Activated T-helper 17 cell treated with anti-CD3 and anti-CD28 coated beads, Interleukin-2, amount 50 U/mL, for 72 hours (primary cell): ENCODE measurements at places on chromosomes 1 and 21.

GRCh38 chr21:35674895-35675470 is 385.3 kb downstream of the SETD4 start:
- peaks cover 26% of the 10 kb centered on the region for H3K27me3 ChIP-seq
- no peak overlapping the region for H3K27ac ChIP-seq
- no peak for ATAC-seq

DNA sequence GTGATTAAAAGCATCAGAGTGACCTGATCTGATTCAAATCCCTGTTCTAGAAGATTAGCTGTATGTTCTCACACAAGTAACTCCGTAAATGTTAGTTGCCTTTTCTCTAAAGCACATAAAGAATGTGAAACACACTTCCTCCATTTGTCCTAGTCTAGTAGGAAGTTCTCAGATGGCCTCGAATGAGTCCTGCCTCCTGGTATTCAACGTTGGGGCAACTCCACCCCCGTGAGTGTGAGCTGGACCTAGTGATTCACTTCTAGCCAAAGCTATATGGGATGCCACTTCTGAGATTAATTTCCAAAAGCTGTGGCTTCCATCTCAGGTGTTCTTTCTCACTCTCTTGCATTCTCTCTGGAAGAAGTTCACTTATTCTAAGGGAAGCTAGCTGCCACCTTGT is 267.6 kb downstream of the GPATCH2 start:
- H3K27ac ChIP-seq, result no peak overlapping the region
- no peak overlapping the region for H3K4me3 ChIP-seq
- H3K4me1 ChIP-seq, result no peaks in the 10 kb centered on the region
- H3K27me3 ChIP-seq, result no peaks in the 10 kb centered on the region

DNA sequence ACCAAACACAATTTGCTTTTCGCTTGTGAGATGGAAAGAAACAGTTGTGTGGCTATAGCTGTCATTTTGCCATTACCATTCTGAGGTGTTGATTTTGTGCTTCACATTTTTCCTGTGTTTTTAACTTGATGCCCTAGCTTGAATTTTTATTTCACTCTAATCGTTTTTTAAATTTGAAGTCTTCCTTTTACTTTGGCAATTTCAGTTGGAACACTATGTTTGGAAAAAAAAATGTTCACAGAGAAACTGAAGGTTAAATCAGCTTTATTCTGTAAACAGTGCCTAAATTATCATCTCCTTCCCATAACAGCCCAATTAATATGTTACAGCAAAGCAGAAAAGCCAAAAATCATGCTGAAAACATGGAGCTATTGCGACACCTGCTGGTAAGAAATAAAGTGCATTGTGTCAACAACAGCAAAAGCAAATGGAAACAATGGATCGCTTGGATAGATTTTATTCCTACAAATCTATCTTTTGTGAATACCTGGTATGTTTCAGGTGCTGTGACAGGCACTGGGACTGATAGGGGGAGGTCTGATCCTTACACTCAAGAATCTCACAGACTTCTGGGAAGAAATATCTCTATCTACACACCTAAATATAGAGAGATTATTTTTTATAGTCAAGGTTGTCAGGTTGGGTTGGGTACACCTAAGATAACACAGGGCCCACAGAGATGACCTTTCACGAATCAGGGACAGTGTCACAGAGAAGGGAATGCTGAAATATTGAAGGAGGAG is 16.2 kb upstream of the ERICH3 start:
- H3K27me3 ChIP-seq, result no peaks in the 10 kb centered on the region
- H3K36me3 ChIP-seq, result no peaks in the 10 kb centered on the region

DNA sequence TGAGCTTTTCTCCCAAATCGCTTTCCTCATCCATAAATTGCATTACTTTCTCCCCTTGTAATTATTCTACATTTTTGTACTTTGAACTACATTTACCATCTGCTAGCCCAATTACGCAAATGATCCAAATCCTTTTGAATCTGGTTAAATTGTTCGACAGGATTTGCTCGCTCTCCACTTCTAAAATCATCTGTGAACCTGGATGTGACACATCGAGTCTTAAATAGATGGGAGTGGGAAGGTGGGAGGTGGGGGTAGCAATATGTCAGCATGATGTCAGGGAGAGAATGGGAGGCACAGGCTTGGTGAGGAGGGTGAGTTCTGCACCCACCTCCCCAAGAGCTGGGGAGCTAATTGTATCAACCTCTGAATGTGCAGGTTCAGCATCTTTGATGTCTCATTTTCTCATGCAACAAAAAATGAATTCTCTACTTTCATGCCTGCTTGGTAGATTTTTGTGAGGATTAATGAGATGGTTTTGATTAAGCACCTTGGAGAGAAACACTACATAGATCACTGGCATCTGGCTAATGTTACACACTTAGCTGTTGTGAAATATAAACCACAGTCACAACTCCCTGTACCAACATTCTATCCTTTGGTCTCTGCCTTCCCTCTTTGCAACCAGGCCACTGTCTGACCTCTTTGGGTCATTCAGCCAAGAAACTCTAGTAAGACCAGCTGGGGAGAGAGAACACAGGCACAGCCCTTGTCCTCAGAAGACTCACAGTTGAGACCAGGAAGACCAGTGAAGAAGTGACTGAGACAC is 165.1 kb downstream of the DAB1 start:
- H3K36me3 ChIP-seq, result no peaks in the 10 kb centered on the region
- no peak overlapping the region for H3K4me3 ChIP-seq
- no peak overlapping the region for H3K27ac ChIP-seq
- peaks cover 5% of the 10 kb centered on the region for H3K4me1 ChIP-seq
- H3K27me3 ChIP-seq, result no peaks in the 10 kb centered on the region

DNA sequence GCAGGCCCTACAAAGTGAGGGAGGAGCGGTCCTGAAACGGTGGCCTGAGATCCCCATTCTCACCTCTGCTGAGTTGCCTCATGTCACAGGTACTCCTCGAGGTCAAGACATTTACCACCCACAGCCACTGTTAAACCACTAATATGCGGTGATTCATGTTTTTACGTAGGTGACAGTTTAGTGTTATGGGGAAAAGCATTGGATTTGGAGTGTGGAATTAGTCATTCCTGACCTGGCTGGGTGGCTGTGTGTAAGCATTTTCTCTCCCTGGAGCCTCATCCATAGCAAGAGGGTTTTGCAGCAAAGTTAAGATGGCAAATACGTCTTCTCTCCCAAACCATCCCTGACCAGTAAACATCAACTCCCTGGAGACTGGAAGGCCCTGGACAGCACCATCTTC is 57.8 kb upstream of the KCNJ6 start:
- H3K27ac ChIP-seq, result no peak overlapping the region
- H3K4me1 ChIP-seq, result no peaks in the 10 kb centered on the region
- H3K36me3 ChIP-seq, result no peaks in the 10 kb centered on the region
- no peak overlapping the region for H3K4me3 ChIP-seq
- ATAC-seq, result no peak

- ATAC-seq, result no peak
- H3K4me3 ChIP-seq, result no peak overlapping the region
- H3K4me1 ChIP-seq, result no peaks in the 10 kb centered on the region
- H3K27ac ChIP-seq, result no peak overlapping the region
- peaks cover 75% of the 10 kb centered on the region for H3K27me3 ChIP-seq
Observed at GRCh38 chr1:18634276-18634675, 3.6 kb downstream of the PAX7 start.

DNA sequence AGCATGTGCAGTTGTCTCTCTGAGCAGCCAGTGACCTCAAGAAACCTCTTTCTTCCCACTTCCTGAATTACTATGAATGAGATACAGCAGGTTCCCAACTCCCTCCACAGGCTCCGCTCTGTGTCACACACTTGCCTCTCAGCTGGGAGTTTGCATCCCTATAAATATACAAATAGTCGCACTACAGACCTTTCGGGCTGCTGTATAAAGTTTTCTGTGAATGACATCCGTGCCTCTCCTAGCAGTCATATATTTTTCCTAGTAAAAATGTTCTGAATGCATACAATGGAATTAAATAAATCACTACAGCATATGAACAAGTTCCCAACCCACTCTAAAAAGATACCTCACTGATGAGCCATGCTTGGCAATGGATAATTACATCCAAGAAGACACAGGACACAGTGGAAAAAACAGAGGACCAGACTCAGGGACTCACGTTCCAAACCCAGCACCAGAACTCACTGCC is 66.8 kb downstream of the CAPZB start:
- peaks cover 46% of the 10 kb centered on the region for H3K4me1 ChIP-seq
- ATAC-seq, result no peak
- H3K27me3 ChIP-seq, result no peaks in the 10 kb centered on the region

DNA sequence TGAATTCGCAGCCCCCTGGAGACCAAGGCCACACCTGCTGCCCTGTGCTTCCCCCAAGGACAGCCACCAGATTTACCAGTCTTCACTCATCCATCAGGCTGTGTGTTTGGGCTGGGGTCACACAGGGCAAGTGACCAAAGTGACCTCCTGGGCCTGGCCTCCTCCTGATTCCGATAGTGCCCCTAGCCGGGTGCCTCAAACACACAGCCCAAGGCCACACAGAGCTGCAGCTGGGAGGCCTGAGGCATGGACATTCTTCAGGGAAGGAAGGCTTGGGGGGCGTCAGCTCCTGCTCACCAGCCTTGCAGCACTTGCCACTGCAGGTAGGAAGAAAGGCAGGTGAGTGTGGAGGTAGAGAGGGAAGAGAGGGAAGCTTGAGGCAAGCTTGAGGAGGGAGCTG is 181.3 kb downstream of the RUNX1 start:
- peaks cover 63% of the 10 kb centered on the region for H3K4me1 ChIP-seq
- H3K36me3 ChIP-seq, result peaks cover 100% of the 10 kb centered on the region
- peak overlapping the region; percentile 78 for H3K27ac ChIP-seq
- H3K4me3 ChIP-seq, result peak overlapping the region; percentile 53
- ATAC-seq, result no peak
- H3K27me3 ChIP-seq, result no peaks in the 10 kb centered on the region

DNA sequence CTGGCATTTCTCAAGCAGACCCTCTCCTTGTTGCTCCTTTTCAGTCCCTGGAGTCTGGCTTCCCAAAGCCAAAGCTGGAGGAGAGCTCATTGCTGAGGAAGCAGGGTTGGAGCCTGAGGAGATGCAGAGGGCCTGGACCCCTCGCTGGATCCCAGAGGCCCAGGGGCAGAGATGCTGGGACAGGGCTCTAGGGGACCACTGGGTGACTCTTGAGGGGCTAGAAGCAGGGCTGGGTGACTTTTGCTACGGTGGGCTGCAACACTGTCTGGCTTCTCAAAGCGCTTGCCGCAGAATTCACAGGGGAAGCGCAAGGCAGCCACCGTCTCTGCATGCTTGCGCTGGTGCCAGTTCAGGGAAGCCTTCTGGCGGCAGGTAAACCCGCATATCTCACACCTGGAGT is 8.8 kb downstream of the ZNF692 start:
- H3K36me3 ChIP-seq, result peaks cover 42% of the 10 kb centered on the region
- H3K4me3 ChIP-seq, result no peak overlapping the region
- no peak for ATAC-seq
- no peaks in the 10 kb centered on the region for H3K27me3 ChIP-seq
- H3K27ac ChIP-seq, result no peak overlapping the region

GRCh38 chr1:183233113-183233512 is 47.0 kb downstream of the LAMC2 start:
- peaks cover 3% of the 10 kb centered on the region for H3K27me3 ChIP-seq
- H3K4me3 ChIP-seq, result no peak overlapping the region
- no peak for ATAC-seq
- no peaks in the 10 kb centered on the region for H3K36me3 ChIP-seq
- H3K4me1 ChIP-seq, result no peaks in the 10 kb centered on the region

DNA sequence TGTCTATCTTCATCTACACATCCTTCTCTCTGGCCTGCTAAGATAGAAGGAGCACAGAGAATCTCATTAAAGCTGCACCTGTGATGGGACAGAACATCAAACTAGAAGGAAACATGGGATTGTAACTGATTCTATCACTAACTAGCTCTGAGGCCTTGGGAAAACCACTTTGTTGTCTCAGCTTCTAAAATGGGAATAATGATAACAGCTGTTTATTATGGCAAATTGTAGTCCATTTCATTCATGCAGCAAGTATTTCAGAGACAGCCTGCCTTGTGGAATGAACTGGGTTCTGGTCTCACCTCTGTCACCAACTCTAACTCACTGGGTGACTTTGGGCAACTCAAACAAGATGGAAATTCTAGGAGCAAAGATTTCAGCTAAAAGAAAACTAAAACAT is 12.4 kb downstream of the GJA5 start:
- H3K4me1 ChIP-seq, result no peaks in the 10 kb centered on the region
- ATAC-seq, result no peak
- no peaks in the 10 kb centered on the region for H3K27me3 ChIP-seq
- H3K36me3 ChIP-seq, result no peaks in the 10 kb centered on the region

GRCh38 chr1:12709091-12709491 is 6.8 kb upstream of the AADACL3 start:
- no peak overlapping the region for H3K27ac ChIP-seq
- no peak overlapping the region for H3K4me3 ChIP-seq
- peaks cover 4% of the 10 kb centered on the region for H3K4me1 ChIP-seq
- ATAC-seq, result no peak
- no peaks in the 10 kb centered on the region for H3K36me3 ChIP-seq

GRCh38 chr21:25080141-25080540 is 527.1 kb downstream of the MRPL39 start:
- ATAC-seq, result no peak
- H3K4me3 ChIP-seq, result no peak overlapping the region
- no peaks in the 10 kb centered on the region for H3K36me3 ChIP-seq

GRCh38 chr21:38905752-38906151 is 100.0 kb downstream of the ETS2 start:
- H3K27me3 ChIP-seq, result peaks cover 8% of the 10 kb centered on the region
- H3K4me3 ChIP-seq, result no peak overlapping the region
- no peak for ATAC-seq

DNA sequence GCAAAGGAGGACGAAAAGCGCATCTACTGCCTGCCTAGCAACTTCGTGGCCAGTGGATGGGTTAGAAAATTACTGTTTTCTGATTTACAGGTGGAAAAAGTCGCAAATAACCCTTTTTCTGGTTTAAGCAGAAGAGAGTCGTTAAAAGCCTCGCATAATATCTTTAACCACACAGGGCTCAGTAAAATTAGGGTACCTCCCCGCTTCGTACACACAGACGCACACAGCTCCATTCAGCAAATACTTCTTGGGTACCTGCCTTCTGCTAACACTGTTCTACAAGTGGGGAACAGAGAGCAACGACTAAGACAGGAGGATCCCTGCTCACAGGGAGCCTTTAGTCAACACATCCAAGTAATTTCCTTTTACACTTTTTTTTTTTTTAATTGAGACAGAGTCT is 704 bp downstream of the ALG6 start:
- H3K27ac ChIP-seq, result peak overlapping the region; percentile 93
- peaks cover 26% of the 10 kb centered on the region for H3K36me3 ChIP-seq
- no peaks in the 10 kb centered on the region for H3K27me3 ChIP-seq
- peaks cover 9% of the 10 kb centered on the region for H3K4me1 ChIP-seq

DNA sequence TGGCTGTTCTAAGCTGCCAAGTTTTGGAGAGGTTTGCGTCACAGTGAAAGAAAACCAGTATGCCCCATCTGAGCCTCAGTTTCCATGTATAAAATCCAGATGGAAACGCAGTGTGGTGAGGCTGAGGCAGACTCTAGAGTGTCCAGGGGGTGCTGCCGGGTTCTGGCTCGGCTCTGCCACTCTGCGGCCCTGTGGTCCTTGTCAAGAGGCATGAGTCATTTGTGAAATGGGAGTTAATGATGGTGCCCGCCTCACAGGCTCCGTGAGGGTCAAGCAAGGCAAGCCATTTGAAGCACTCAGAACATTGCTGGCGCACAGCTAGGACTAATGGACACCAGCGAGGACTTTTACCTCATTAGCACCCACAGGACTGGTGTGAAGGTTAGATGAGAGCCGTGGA is 214.3 kb downstream of the PTPRU start:
- no peaks in the 10 kb centered on the region for H3K4me1 ChIP-seq
- no peak overlapping the region for H3K4me3 ChIP-seq
- no peak overlapping the region for H3K27ac ChIP-seq
- ATAC-seq, result no peak
- no peaks in the 10 kb centered on the region for H3K36me3 ChIP-seq

- no peak overlapping the region for H3K4me3 ChIP-seq
- ATAC-seq, result no peak
- no peak overlapping the region for H3K27ac ChIP-seq
- H3K36me3 ChIP-seq, result no peaks in the 10 kb centered on the region
- H3K4me1 ChIP-seq, result no peaks in the 10 kb centered on the region
Observed at GRCh38 chr1:85166351-85166750, 34.5 kb downstream of the SYDE2 start.
